ENCODE measurements at places on chromosomes 6 and 20.

- H3K27me3 ChIP-seq: no peaks in the 10 kb centered on the region
- no peak for DNase-seq
- no peak overlapping the region for H3K27ac ChIP-seq
- no peak overlapping the region for H3K4me3 ChIP-seq
- H3K4me1 ChIP-seq: no peaks in the 10 kb centered on the region
These were observed 26.2 kb downstream of the CCDC167 start for GRCh38 chr6:37473364-37474095.

GRCh38 chr6:107668743-107669474 lies 155.2 kb downstream of the SCML4 start:
- no peaks in the 10 kb centered on the region for H3K27me3 ChIP-seq
- no peak overlapping the region for H3K4me3 ChIP-seq
- H3K4me1 ChIP-seq: no peaks in the 10 kb centered on the region
- no peak overlapping the region for H3K27ac ChIP-seq

DNA sequence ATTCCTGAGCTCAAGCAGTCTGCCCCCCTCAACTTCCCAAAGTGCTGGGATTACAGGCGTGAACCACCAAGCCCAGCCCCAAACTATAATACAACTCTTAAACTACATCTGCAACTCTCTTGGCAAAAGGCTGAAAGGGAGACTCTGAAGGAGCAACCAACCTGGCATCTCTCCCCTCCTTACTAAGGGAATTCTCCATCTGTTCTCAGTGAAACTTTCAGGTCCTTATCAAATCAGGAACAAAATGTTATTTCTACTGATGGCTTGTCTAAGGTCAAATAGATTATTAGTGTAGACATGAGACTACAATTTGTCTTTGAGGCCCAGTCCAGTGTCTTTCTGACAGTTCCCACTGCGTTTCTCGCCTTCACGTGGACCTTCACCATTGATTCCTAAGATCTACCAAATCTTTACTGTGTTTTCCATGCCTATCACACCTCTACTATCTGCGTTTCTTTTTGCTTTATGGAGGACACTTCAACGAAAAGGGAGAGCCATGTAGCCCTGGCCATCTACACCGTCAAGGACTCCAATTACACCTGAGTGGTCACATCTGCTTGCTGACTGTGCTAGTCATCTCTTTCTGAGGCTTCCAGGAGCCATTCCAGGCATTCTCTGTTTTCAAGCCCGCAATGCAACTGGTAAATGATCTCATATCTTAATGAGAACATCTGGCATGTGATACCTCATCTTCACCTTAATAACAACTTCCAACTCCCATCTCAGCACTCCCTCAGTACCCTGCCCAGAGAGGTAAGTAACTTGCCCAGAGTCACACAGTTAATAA lies 405.7 kb upstream of the CITED2 start:
- H3K27ac ChIP-seq: no peak overlapping the region
- no peaks in the 10 kb centered on the region for H3K4me1 ChIP-seq
- no peaks in the 10 kb centered on the region for H3K36me3 ChIP-seq

GRCh38 chr6:150412221-150412620 lies 43.4 kb downstream of the IYD start:
- no peak for DNase-seq
- H3K27me3 ChIP-seq: peaks cover 2% of the 10 kb centered on the region
- no peak overlapping the region for H3K27ac ChIP-seq
- H3K4me1 ChIP-seq: peaks cover 13% of the 10 kb centered on the region
- no peaks in the 10 kb centered on the region for H3K36me3 ChIP-seq
- H3K4me3 ChIP-seq: no peak overlapping the region

- H3K4me1 ChIP-seq: no peaks in the 10 kb centered on the region
- no peaks in the 10 kb centered on the region for H3K36me3 ChIP-seq
- H3K27me3 ChIP-seq: no peaks in the 10 kb centered on the region
- peak overlapping the region; percentile 100 for H3K27ac ChIP-seq
These were observed 1.6 kb upstream of the PTGIS start for GRCh38 chr20:49569411-49570115.

DNA sequence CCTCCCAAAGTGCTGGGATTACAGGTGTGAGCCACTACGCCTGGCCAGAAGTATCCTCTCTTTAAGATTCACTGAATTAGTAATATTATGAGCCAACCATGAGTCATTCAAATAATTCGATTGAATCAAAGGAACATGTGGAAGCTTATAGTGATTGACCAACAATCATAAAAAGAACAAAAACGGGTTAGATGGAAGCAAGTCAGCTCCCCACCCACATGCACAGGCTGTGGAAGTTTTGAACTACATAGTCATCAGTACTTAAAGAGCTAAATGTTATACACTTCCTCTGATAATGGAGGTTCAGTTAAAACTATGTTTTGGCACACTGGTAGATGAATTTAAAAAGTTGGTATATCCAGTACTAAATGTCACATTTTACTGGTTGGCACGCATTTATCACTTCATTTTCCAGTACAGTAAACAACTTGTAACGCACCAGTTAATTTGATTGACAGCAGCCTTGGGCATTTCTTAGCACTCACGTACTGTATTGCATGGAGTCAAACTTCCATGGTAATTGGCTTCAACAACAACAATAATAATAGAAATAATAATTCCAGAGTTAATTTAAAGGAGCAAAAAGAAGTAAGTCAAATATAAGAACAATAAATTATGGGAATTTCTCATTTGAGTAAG lies 1107.3 kb upstream of the MAP3K7 start:
- no peak overlapping the region for H3K27ac ChIP-seq
- no peak overlapping the region for H3K4me3 ChIP-seq
- no peaks in the 10 kb centered on the region for H3K36me3 ChIP-seq
- H3K27me3 ChIP-seq: no peaks in the 10 kb centered on the region

- H3K36me3 ChIP-seq: no peaks in the 10 kb centered on the region
- H3K4me3 ChIP-seq: no peak overlapping the region
- H3K4me1 ChIP-seq: peaks cover 8% of the 10 kb centered on the region
- H3K27ac ChIP-seq: no peak overlapping the region
These were observed 76.0 kb downstream of the THBS2 start for GRCh38 chr6:169177516-169178166.

- H3K4me1 ChIP-seq: no peaks in the 10 kb centered on the region
- peaks cover 38% of the 10 kb centered on the region for H3K36me3 ChIP-seq
- H3K4me3 ChIP-seq: no peak overlapping the region
- no peak for DNase-seq
- H3K27me3 ChIP-seq: no peaks in the 10 kb centered on the region
These were observed 27.2 kb downstream of the DIDO1 start for GRCh38 chr20:62898970-62899632.

GRCh38 chr6:38271081-38271480 lies 368.6 kb downstream of the BTBD9 start:
- no peak overlapping the region for H3K4me3 ChIP-seq
- H3K4me1 ChIP-seq: peaks cover 17% of the 10 kb centered on the region
- H3K27me3 ChIP-seq: no peaks in the 10 kb centered on the region

DNA sequence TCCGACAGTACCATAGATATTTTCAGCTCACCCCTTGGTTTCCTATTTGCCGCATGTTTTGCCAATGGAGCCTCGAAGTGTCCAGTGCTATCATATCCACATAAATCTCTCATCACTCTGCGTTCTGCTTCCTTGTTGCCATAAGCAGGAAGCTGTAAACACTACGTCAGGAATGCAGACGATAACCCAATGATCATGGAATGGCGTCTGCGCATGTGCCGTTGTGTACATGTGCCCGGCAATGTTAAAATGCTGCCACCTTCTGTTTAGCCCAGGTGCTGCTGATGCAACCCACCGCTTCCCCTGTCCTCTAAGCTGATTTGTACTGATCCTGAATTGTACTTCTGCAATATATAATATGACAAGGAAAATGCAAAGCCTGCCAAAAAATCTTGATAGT lies 607.5 kb downstream of the HDGFL1 start:
- no peaks in the 10 kb centered on the region for H3K36me3 ChIP-seq
- no peaks in the 10 kb centered on the region for H3K4me1 ChIP-seq
- peak overlapping the region; percentile 39 for H3K4me3 ChIP-seq
- DNase-seq: peak; percentile 78
- peak overlapping the region; percentile 59 for H3K27ac ChIP-seq

- no peak overlapping the region for H3K27ac ChIP-seq
- H3K36me3 ChIP-seq: no peaks in the 10 kb centered on the region
- no peaks in the 10 kb centered on the region for H3K27me3 ChIP-seq
- no peak for DNase-seq
- no peaks in the 10 kb centered on the region for H3K4me1 ChIP-seq
These were observed 234.1 kb upstream of the BMP2 start for GRCh38 chr20:6533351-6533750.

GRCh38 chr6:24600903-24601302 lies 45.1 kb downstream of the KIAA0319 start:
- no peak overlapping the region for H3K4me3 ChIP-seq
- no peaks in the 10 kb centered on the region for H3K27me3 ChIP-seq
- DNase-seq: no peak
- H3K36me3 ChIP-seq: no peaks in the 10 kb centered on the region
- no peak overlapping the region for H3K27ac ChIP-seq

GRCh38 chr6:160960839-160961238 lies 30.7 kb upstream of the MAP3K4 start:
- no peak overlapping the region for H3K4me3 ChIP-seq
- no peaks in the 10 kb centered on the region for H3K4me1 ChIP-seq
- no peaks in the 10 kb centered on the region for H3K27me3 ChIP-seq
- DNase-seq: no peak
- no peak overlapping the region for H3K27ac ChIP-seq

GRCh38 chr6:89313006-89313405 lies 2.1 kb downstream of the GABRR2 start:
- no peak overlapping the region for H3K4me3 ChIP-seq
- peak overlapping the region; percentile 56 for H3K27ac ChIP-seq

- DNase-seq: no peak
- H3K27me3 ChIP-seq: no peaks in the 10 kb centered on the region
- peaks cover 8% of the 10 kb centered on the region for H3K36me3 ChIP-seq
- peaks cover 18% of the 10 kb centered on the region for H3K4me1 ChIP-seq
- H3K27ac ChIP-seq: no peak overlapping the region
- no peak overlapping the region for H3K4me3 ChIP-seq
These were observed 2.2 kb upstream of the OSER1 start for GRCh38 chr20:44212792-44213191.

- no peak overlapping the region for H3K4me3 ChIP-seq
- DNase-seq: no peak
- no peak overlapping the region for H3K27ac ChIP-seq
- no peaks in the 10 kb centered on the region for H3K27me3 ChIP-seq
- H3K36me3 ChIP-seq: no peaks in the 10 kb centered on the region
These were observed 49.8 kb downstream of the EYA4 start for GRCh38 chr6:133290930-133291329.

GRCh38 chr6:156992020-156992804 lies 215.0 kb downstream of the ARID1B start:
- no peak overlapping the region for H3K4me3 ChIP-seq
- peaks cover 8% of the 10 kb centered on the region for H3K4me1 ChIP-seq
- no peaks in the 10 kb centered on the region for H3K36me3 ChIP-seq

DNA sequence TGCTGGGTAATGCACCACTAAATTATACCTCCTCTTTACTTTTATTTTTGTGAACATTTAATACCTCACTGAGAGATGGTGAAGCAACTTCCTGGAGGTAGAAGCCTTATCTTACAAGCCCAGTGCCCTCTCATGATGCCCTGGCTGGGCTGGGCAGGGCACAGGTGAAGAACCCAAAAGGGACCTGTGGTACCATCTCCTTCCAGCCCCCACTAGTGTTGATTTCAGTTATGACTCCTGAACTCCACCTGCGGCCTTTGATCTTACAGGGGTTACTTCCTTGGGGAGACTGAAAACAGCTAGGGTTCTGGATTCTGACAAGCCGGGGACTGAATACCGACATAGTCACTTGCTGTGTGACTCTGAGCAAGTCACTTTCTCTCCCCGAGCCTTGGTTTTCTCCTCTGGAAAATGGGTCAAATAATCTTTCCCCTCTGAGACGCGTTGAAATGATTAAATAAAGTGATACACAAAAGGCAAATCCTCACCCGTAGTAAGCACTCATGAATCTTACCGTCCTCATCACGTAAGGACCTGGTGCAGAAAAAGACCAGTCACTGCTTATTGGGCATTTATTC lies 1.2 kb downstream of the SLC13A3 start:
- H3K4me3 ChIP-seq: no peak overlapping the region
- H3K27me3 ChIP-seq: no peaks in the 10 kb centered on the region
- no peak overlapping the region for H3K27ac ChIP-seq
- no peak for DNase-seq
- no peaks in the 10 kb centered on the region for H3K4me1 ChIP-seq

DNA sequence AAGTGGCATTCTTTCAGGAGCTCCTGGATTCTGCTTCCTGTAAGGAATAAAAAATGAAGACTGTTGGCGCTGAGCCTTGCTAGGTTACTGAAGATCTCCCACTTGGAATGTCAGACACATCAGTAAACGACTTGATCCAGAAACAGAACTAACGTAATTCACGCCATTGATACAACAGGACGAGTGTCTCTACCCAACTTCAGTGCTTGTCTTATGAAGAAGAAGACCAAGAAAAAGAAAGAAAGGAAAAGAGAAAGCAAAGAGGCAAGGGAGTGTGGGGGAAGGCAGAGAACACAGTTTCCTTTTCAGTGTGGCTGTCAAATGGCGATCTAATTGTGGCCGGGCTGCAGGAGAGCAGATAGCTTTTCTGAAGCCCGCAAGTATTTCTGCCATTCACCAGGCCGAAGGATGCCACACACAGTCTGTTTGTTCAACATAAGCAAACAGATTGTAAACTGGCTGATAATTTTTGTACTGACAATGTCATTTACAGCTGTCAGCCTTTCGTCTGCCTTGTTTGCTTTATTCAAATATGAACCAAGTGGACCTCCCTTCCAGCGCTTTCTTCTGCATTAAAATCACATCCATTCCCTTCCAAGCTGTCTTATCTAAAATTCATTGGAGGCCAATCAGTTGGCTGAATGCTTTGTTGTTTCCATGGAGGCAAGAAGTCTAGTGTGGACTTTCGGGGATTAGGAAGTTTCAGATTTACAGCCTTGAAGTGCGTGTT lies 180.6 kb downstream of the FOXA2 start:
- H3K4me1 ChIP-seq: peaks cover 7% of the 10 kb centered on the region
- H3K36me3 ChIP-seq: no peaks in the 10 kb centered on the region
- H3K27ac ChIP-seq: peak overlapping the region; percentile 29

DNA sequence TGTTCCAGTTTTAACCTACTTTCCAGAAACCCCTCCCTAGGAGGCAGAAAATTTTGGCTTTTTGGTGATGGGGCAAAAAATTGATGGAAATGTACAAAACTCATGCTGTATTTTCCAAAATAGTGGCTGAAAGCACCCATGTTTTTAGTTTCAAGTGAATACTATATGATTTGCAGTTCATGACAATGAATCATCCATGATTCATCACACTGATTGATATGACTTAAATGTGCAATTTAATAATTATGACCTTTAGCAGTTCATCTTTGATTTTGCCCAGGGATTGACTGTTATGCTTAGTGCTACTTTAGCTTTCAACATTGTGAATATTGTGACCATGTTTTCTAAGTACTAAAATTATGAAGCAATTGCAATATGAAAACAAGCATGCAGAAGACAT lies 478.7 kb downstream of the HTR1B start:
- H3K4me1 ChIP-seq: no peaks in the 10 kb centered on the region
- H3K4me3 ChIP-seq: no peak overlapping the region
- H3K36me3 ChIP-seq: no peaks in the 10 kb centered on the region
- DNase-seq: no peak

DNA sequence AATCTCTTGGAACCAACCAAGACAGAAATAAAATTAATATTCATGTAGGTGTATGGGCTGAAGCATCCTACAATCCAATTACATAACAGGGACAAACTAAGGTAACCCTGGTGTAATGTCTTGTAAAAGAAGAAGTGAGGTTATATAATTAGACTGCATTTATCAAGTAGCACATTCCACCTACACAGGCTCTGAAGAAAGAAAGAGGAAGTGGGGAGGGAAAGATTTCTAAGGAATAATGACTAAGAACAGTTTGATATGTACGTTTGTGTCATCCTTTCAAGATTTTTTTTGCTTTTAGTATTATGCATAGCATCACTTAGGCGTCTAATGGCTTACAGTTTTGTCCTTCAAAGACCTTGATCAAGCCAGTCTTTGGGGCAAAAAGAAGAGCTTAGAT lies 139.7 kb downstream of the PLCB1 start:
- H3K36me3 ChIP-seq: no peaks in the 10 kb centered on the region
- no peak overlapping the region for H3K4me3 ChIP-seq
- H3K27ac ChIP-seq: no peak overlapping the region
- H3K4me1 ChIP-seq: no peaks in the 10 kb centered on the region
